ENCODE measurements at places on chromosomes 5 and 9. TPM values are rescaled to one million over a fixed set of nuclear protein-coding genes. Genes with fewer than 3 reads are reported as not detected.

- DNase-seq = no peak
Observed at GRCh38 chr5:144202726-144203125, 32.1 kb downstream of the KCTD16 start.

DNA sequence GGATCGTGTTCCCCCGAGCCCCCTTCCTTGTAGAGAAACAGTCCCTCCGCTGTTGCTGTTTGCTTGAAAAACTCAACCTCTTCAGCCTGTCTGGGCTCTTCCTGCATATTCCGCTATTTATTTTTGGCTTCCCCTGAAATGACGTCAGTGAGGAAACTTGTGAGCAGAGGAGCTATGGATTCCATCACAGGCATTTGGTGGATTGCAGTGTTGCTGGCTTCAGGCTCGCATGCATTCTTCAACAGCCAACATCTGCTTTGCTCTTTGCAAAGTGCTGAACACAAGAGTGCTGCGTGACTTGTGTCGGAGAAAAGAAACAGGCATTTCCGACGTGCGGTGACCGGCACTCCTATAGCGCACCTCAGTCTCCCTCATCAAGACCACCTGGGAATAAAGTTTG is 232.7 kb downstream of the RFK start:
- no peak for DNase-seq

Gene CCL27
- 0.25 TPM for total RNA-seq

DNA sequence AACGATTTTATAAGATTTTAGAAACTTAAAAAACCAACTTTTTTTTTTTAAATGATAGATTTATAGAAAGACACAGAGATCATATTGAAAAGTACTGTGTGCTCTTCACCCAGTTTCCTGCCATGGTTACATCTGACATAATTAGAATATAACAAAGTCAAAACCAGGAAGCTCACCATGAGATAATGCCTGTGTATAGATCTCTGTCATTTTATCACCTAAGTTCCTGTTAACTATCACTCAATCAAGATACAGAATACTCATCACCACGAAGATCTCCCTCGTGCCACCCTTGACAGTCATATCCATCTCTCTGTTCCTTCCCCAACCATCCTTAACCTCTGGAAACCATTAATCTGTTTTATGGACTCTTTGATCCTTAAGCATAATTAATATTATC is 39.1 kb downstream of the POC5 start:
- DNase-seq = no peak

Gene AHRR
- total RNA-seq = 7.4 TPM

DNA sequence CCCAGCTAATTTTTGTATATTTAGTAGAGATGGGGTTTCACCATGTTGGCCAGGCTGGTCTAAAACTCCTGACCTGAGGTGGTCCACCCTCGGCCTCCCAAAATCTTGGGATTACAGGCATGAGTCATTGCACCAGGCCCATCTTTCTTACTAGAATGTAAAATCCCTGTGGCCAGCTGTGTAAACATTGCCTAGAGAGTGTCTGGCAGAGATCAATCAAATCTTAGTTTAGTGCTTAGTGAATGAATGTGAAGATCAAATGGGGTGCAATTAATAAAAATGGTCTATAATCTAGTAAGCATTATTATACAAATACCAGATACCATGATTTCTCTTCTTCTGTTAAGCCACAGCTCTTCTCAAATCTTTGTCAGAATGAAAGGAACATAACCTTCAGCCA is 289.9 kb downstream of the KCTD16 start:
- no peak for DNase-seq

Data from psoas muscle (tissue), 8 donors.